ENCODE measurements at places on chromosomes 1 and 21.

- no peaks in the 10 kb centered on the region for H3K36me3 ChIP-seq
- no peaks in the 10 kb centered on the region for H3K4me1 ChIP-seq
- peaks cover 9% of the 10 kb centered on the region for H3K27me3 ChIP-seq
- H3K27ac ChIP-seq, result no peak overlapping the region
Measured at GRCh38 chr1:22267413-22268175, 124.7 kb upstream of the WNT4 start.

DNA sequence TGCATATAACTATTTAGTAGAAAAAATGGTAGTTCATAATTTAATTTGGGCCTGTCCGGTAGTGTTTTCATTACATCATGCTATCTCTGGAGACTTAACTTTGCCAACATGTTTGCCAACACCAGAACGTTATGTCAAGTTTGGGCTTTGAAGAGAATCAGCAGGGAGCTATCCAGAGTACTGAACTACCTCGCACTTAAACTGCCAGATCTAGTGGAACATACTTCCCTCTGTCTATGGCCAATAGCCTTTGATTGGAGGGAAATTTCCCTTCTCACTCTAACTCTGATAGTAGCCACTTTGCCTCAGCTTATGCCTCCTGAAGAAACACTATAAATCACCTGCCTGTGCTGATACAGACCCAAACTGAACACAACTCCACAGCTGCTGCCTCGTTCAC is 10.0 kb downstream of the LRRC53 start:
- peak; percentile 48 for DNase-seq
- no peaks in the 10 kb centered on the region for H3K4me1 ChIP-seq
- H3K36me3 ChIP-seq, result no peaks in the 10 kb centered on the region
- H3K4me3 ChIP-seq, result no peak overlapping the region

- H3K36me3 ChIP-seq, result peaks cover under 1% of the 10 kb centered on the region
- peaks cover 7% of the 10 kb centered on the region for H3K4me1 ChIP-seq
- no peak overlapping the region for H3K27ac ChIP-seq
Measured at GRCh38 chr1:223825767-223826748, 19.7 kb downstream of the TP53BP2 start.

- H3K27ac ChIP-seq, result no peak overlapping the region
- DNase-seq, result no peak
- H3K4me1 ChIP-seq, result peaks cover 7% of the 10 kb centered on the region
- H3K4me3 ChIP-seq, result no peak overlapping the region
- no peaks in the 10 kb centered on the region for H3K36me3 ChIP-seq
Measured at GRCh38 chr21:38949070-38949380, 143.3 kb downstream of the ETS2 start.

DNA sequence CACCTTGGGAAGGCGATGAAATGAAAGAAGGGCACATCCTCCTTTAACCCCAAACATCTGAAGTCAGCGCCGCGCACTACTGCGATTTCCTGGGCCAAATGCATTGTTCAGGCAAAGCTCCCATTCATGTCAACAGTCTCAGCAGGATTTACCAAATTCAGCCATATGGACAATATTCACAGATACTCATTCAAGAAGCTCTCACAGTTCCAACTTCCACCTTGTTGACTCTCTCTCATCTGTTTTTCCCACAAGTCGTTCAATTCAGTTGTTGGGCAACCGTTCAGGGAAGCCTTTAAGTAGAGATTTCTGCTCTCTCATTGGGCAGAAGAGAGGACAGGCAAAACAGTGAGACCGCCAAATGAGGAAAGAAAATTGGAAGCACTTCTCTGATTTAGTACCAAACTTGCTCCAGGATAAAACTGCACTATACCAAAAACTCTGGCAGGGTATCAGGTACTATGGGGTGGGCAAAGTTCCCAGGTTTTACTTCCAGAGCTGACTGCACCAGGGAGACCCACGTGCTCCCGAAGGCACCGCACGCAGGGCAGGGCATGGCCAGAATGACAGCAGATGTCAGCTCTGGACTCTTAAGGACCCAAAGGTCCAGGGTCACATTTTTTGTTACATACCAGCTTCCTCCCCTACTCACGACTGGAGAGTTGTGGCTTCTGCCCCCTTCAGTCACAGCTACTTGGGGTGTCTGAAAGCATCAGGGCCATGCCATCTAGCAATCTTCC is 668.8 kb downstream of the KIF26B start:
- no peak for DNase-seq
- no peaks in the 10 kb centered on the region for H3K27me3 ChIP-seq
- peak overlapping the region; percentile 89 for H3K27ac ChIP-seq
- H3K4me1 ChIP-seq, result peaks cover 12% of the 10 kb centered on the region
- no peak overlapping the region for H3K4me3 ChIP-seq

- no peak overlapping the region for H3K4me3 ChIP-seq
- H3K36me3 ChIP-seq, result no peaks in the 10 kb centered on the region
- H3K27ac ChIP-seq, result no peak overlapping the region
- no peaks in the 10 kb centered on the region for H3K4me1 ChIP-seq
Measured at GRCh38 chr1:98019747-98020146, 98.9 kb upstream of the DPYD start.

GRCh38 chr1:10667861-10668761 is 128.3 kb downstream of the CASZ1 start:
- no peak overlapping the region for H3K4me3 ChIP-seq
- H3K36me3 ChIP-seq, result no peaks in the 10 kb centered on the region
- no peak overlapping the region for H3K27ac ChIP-seq

GRCh38 chr1:32023351-32023750 is 9.7 kb downstream of the KHDRBS1 start:
- H3K27me3 ChIP-seq, result no peaks in the 10 kb centered on the region
- peaks cover 9% of the 10 kb centered on the region for H3K4me1 ChIP-seq
- no peak overlapping the region for H3K4me3 ChIP-seq
- DNase-seq, result no peak
- H3K36me3 ChIP-seq, result peaks cover 8% of the 10 kb centered on the region

DNA sequence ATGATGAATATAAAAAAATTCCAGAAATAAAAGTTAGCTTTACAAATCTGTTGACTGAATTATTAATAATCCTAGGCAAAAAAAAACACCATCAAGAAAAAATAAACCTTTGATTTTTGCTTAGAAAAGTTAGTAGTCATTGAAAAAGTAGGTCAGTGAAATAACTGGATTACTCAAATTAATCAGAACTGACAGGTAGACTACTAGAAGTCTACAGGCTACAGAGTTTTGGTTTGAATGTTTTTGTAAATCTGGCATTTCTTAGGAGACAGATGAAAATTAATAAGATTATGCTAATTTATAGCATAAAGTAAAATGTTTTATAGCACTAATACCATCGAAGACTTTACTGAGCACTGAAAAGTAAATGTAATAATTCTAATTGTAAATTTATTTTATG is 511.9 kb downstream of the PTPRC start:
- H3K27ac ChIP-seq, result no peak overlapping the region
- no peaks in the 10 kb centered on the region for H3K27me3 ChIP-seq
- no peak for DNase-seq
- no peak overlapping the region for H3K4me3 ChIP-seq
- no peaks in the 10 kb centered on the region for H3K36me3 ChIP-seq

GRCh38 chr1:108041360-108042142 is 76.6 kb upstream of the VAV3 start:
- H3K27me3 ChIP-seq, result peaks cover 7% of the 10 kb centered on the region
- no peak overlapping the region for H3K27ac ChIP-seq
- H3K4me1 ChIP-seq, result no peaks in the 10 kb centered on the region

GRCh38 chr21:18449605-18450550 is 46.3 kb upstream of the TMPRSS15 start:
- H3K36me3 ChIP-seq, result no peaks in the 10 kb centered on the region
- no peak for DNase-seq
- H3K27me3 ChIP-seq, result no peaks in the 10 kb centered on the region
- no peak overlapping the region for H3K4me3 ChIP-seq

GRCh38 chr1:173161510-173162221 is 45.5 kb downstream of the TNFSF4 start:
- peak; percentile 71 for DNase-seq
- H3K27me3 ChIP-seq, result no peaks in the 10 kb centered on the region
- no peak overlapping the region for H3K4me3 ChIP-seq
- no peaks in the 10 kb centered on the region for H3K36me3 ChIP-seq
- no peak overlapping the region for H3K27ac ChIP-seq

GRCh38 chr1:37940299-37940947 is 6.4 kb downstream of the INPP5B start:
- DNase-seq, result no peak
- peaks cover 9% of the 10 kb centered on the region for H3K36me3 ChIP-seq
- H3K27me3 ChIP-seq, result no peaks in the 10 kb centered on the region
- peaks cover 10% of the 10 kb centered on the region for H3K4me1 ChIP-seq
- no peak overlapping the region for H3K27ac ChIP-seq

DNA sequence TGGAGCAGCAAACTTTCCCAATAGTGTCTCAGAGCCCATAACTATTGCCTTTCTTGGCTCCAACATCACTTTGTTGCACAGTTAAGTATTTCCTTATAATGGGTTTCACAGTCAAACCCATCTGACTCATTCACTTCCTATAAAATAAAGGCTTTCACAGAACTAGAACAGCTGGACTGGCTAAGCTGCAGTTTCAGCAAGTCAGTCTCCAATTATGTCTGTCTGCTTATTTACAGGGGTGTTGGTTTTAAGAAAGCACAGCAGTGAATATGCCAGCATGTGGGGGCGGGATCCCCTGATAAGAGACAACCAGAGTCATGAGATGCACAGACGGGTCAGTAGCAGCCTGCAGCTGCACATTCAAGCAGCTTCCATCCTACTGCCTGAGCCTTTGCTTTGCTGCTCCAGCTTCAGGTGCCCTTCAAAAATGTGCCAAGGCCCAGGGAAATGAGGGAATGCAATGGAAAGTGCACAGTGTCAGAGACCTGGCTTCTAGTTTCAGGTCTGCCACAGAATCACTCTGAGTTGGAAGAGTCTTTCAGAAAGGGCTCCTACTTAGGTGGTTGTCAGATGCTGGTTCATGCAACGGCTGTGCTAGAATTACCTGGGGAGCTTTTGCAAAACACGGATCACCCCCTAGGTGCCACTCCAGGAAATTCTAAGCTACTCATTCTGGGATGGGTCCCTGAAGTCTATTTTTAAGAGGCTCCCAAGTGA is 24.8 kb downstream of the RNF19B start:
- H3K27ac ChIP-seq, result no peak overlapping the region
- H3K36me3 ChIP-seq, result peaks cover 19% of the 10 kb centered on the region
- H3K27me3 ChIP-seq, result no peaks in the 10 kb centered on the region

GRCh38 chr1:162724583-162725120 is 65.8 kb upstream of the HSD17B7 start:
- no peaks in the 10 kb centered on the region for H3K4me1 ChIP-seq
- no peak overlapping the region for H3K4me3 ChIP-seq
- no peak for DNase-seq
- H3K27ac ChIP-seq, result no peak overlapping the region
- no peaks in the 10 kb centered on the region for H3K27me3 ChIP-seq

GRCh38 chr1:31815752-31816500 is at the start of gene SPOCD1:
Gene SPOCD1 (minus strand): TSS chr1:31816022. CDS start chr1:31815333, 689 bp downstream.
- H3K27ac ChIP-seq, result no peak within 1 kb of the TSS
- peak within 1 kb of the TSS; percentile 40 for H3K4me3 ChIP-seq
- no peaks in the 10 kb centered on the region for H3K36me3 ChIP-seq
- DNase-seq, result peak; percentile 48
- no peaks in the 10 kb centered on the region for H3K27me3 ChIP-seq

DNA sequence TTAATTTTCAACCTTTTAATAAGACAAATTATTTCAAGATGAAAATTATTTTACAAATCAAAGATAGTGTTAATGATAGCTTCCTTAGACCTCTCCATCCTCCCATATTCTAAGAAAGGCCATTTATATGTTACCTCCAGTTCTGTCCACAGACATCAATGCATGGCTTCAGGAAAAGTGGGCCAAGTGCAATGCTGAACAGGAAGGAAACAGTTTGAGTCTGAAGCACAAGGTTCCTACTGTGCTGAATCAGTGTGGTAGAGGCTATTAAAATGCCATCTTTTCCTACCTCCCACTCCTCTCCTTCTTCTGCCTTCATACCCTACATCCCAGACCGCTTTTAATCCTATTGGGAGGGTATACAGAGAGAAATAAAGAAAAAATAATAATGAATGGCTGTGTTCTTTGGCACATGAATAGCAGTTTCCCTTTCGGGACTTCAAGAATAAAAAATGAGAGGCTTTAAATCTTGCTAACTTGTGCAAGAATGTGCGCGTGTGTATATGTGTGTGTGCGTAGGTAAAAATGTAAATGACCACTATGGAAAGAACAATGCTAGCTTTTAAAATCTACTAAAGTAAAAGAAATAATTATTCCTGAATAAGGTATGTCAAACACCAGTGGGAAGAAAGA is 62.6 kb upstream of the C1orf105 start:
- peak overlapping the region; percentile 30 for H3K4me3 ChIP-seq
- H3K27me3 ChIP-seq, result no peaks in the 10 kb centered on the region
- peaks cover 57% of the 10 kb centered on the region for H3K4me1 ChIP-seq
- no peak for DNase-seq
- peak overlapping the region; percentile 96 for H3K27ac ChIP-seq
- no peaks in the 10 kb centered on the region for H3K36me3 ChIP-seq

- H3K4me3 ChIP-seq, result no peak overlapping the region
- no peak for DNase-seq
- no peaks in the 10 kb centered on the region for H3K27me3 ChIP-seq
- H3K4me1 ChIP-seq, result no peaks in the 10 kb centered on the region
- H3K36me3 ChIP-seq, result no peaks in the 10 kb centered on the region
- no peak overlapping the region for H3K27ac ChIP-seq
Measured at GRCh38 chr1:220702733-220703270, 12.6 kb downstream of the C1orf115 start.

DNA sequence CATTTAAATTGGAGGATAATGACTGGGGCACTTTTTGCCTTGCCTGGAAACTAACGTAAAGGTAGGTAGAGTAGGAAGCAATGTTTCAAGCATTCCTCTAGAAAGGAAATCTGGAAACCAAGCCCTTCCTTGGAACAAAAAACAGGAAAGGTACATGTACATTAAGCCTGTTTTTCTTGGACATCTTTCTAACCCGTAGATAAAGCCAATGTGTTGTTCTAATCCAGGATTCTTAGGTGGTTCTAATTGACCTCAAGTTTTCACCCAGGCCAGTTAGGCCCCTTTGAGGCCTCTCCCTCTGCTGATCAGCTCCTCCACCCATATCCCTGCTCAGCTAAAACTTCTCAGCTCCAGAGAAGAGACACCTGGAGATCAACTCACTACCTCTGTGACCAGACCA is 6.3 kb upstream of the DUSP23 start:
- no peaks in the 10 kb centered on the region for H3K27me3 ChIP-seq
- peaks cover 3% of the 10 kb centered on the region for H3K4me1 ChIP-seq
- no peak overlapping the region for H3K4me3 ChIP-seq
- DNase-seq, result no peak
- no peak overlapping the region for H3K27ac ChIP-seq
- no peaks in the 10 kb centered on the region for H3K36me3 ChIP-seq

DNA sequence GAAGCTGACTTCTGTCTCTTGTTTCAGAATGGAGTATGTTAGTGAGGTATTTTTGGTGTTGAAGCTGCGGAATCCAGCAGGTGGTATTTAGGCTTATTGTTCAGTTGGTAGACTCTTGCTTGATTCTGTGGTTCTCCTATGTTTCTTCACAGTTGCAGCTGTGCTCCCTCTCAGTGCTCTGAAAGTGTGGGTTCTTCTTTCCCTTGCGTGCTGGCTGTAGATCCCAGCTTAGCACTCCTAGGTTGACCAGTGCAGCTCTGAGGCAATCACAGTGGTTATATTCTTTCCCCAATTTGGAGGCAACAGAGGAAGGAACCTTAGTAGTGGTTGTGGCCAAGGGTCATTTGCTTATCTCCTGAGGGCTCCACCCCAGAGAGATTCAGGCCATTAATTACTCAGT is 269.2 kb upstream of the NRIP1 start:
- no peak overlapping the region for H3K27ac ChIP-seq
- no peak overlapping the region for H3K4me3 ChIP-seq
- H3K36me3 ChIP-seq, result no peaks in the 10 kb centered on the region
- H3K4me1 ChIP-seq, result no peaks in the 10 kb centered on the region
- H3K27me3 ChIP-seq, result no peaks in the 10 kb centered on the region
